ENCODE measurements at places on chromosomes 3 and 15. TPM values are rescaled to one million over a fixed set of nuclear protein-coding genes. Genes with fewer than 3 reads are reported as not detected.
A peak's percentile ranks its signal among the peaks of the same experiment; 100 is the strongest.

- DNase-seq: peak; percentile 72
Measured at GRCh38 chr3:114144909-114145688, 33.8 kb downstream of the DRD3 start.

DNA sequence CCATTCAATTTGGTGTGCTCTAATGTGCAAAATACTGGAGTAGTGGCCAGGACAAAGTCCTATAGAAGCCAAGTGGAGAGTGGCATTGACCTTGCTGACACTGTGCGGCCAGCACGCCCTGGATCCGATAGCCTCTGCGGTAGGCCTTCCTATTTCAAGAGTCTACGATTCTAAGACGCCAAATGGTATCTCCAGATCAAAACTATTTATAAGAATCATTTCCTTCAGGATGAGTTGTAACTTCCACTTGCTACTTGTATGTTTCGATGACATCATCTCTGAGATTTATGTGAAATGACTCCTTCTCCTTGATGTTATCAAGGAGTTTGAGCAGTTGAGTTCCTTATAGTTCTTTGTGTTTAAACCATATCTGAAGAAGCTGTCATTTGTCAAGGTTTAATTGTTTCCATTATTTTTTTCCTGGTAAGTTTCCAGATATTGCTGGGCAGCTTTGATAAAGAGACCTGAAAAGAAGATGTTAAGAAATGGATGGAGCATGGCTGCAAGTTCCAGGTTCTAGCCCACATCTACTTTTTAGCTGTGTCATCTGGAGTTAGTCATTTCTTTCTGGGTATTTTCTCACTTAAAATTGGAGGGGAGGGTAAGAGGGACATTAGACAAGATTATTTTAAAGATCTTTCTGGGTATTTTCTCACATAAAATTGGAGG is 71.8 kb downstream of the TMEM44 start:
- DNase-seq: no peak

- no peak for DNase-seq
Measured at GRCh38 chr15:57545995-57546394, 45.7 kb upstream of the MYZAP start.

DNA sequence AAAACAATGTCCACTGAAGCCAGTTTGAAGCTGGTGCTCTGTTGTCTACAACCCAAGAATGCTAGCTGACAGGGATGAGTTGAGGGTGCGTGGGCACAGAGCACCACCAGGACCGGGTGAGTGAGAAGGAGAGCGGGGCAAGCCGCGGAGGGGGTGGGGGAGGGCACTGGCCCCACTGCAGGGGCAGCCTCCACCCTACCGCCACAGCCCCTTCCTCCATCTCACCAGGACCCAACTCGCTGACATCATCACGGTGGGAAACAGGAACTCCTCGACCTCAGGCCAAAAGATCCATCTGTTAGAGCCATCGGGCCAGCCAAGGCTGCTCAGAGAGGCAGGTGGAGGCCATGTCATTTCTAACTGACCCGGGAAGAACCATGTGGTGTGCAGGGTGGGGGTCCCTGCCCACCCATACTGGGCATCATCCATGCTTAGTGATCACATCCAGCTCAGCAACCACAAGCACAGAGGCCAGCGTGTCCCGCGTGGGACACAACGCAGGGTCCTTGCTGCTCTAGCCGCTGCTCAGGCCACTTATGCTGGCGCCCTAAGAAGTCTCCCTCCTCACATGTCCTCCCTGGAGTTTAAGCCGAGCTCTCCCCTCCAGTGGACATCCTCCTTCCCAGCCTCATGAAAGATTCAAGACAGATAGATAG is 57.6 kb upstream of the GATA2 start:
- no peak for DNase-seq

- no peak for DNase-seq
Measured at GRCh38 chr3:138678086-138678485, 69.5 kb downstream of the FAIM start.

DNA sequence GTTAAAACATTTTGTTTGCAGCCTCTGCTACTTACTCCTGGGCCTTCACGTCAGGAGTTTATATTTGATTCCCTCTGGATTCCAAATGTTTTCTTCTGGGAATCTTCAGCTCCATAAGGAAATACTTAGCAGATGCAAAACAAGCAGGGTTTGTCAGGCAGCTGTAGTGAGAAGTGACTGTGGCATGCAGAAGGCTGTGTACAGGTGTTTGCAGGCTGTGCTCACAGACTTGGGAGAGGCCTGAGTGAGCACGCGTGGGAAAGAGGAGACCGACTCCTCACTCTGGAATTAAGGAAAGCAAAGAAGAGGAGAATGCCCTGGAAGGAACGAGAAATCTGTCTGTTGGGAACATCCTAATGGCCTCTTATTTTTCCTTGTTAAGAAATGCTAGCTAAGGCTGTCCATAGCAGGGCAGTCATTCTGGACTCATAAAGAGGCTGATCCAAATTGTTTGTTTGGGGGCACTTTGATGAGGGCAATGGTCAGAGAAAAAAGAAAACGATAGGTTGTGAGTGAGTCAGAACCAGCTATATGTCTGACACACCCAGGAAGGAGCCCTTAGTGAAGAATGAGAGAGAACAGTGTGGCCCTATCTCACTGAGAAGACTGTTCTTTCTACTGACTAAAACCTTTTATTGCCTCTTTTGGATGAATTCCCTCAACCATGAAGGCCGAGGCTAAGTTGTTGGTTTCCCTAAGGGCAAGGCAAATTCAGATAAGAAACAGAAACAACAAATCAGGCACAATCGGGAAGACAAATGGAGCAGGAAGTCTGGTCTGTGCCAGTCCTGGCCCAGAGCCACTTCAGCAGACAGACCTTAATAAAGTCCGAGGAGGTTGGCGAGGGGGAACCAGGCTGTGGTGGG is 82.6 kb downstream of the TGFBR2 start:
- DNase-seq: no peak

DNA sequence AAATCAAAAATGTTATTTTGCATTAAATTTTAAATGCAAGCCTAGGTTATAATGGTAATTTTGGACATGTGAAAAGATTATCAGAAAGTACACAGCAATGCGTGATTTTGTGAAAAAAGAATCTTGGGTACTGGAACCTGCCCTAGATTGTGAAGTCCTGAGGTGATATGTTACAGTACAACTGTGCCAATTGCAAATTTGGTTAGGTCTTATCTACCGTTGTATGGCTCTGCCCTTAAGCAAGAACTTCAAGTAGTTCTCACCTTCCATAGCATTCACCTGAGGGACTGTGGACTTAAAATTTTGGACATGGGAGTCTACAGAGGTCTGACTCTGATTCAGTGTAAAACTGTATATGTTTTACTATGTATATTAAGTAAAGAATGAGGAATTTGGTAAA is 140.2 kb downstream of the PEX5L start:
- DNase-seq: no peak

Gene NAALADL2
- not detected for total RNA-seq

Gene ST8SIA2
- total RNA-seq: not detected

Data from activated CD4-positive, alpha-beta memory T cell treated with anti-CD3 and anti-CD28 coated beads for 36 hours (primary cell).